WERI-Rb-1 (cell line): ENCODE measurements at places on chromosomes 2 and 18.

DNA sequence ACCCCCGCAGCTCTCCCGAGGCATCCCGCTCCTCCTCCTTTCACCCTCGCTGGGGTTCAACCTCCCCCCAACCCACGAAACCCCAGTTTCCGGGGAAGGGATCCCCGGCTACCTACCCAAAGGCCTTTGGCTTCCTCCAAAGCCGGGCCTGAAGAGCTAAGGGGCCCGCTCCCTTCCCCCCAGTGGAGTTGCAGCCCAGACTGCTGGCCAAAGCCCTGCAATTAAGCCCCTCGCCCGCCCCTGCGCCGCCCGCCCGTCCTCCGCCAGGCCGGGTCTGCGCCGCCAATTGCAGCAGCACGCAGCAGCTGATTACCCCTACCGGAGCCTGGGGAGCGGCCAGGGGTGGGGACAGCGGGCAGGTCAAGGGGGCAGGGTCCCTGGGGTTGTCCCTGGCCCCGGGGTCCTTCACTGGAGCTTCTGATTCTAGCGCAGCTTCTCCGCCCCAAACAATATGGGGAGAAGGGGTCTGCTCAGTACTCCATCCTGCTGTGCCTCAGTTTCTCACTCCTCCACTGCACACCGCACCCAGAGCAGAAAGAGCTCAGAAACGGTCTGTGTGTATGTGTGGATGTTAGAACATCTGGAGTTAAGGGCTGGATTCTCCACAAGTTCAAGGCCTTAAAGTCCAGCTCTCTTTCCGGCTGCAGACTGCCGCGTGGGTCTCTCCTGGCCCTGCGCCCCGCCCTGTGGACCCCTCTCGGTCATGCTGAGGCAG lies 16.9 kb downstream of the WNT10A start:
- DNase-seq, result no peak

- DNase-seq, result no peak
Observed at GRCh38 chr18:52060607-52061304, 279.2 kb upstream of the DCC start.

DNA sequence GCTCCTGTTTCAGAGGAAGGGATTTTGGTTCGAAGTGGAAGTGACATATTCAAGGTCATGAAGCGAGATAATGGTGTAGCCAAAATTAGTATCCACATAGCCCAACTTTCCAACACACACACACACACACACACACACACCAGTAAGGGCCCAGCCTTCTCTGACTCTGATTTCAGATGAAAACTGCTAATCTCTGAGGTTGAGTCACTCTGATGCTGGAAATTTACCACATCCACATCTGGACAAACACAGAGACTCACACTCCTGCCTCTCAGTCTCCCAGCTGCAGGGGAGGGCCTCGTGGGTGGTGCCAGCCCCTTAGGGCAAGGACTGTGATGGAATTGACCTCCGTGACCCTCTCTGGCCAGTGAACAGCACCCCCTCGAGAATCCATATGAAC lies 29.0 kb upstream of the SLC35F6 start:
- no peak for DNase-seq

DNA sequence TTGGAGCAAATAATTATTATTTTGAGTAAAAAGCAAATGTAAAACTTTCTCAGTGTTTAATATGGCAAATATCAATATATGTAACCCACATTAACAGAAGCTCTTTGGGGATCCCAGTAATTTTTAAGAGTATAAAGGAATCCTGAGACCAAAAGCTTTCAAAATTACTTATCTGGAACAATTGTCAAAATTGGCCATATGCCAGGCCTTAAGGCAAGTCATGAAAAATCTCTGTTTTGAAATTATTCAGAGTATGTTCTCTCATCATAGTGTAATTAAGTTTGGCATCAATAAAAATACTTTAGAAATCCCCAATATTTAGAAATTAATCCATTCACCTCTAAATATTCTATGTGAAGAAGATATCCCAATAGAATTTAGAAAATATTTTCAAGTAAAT lies 225.3 kb upstream of the ARL4C start:
- no peak for DNase-seq

- no peak for DNase-seq
Observed at GRCh38 chr2:236691799-236692167, 122.2 kb downstream of the ACKR3 start.

DNA sequence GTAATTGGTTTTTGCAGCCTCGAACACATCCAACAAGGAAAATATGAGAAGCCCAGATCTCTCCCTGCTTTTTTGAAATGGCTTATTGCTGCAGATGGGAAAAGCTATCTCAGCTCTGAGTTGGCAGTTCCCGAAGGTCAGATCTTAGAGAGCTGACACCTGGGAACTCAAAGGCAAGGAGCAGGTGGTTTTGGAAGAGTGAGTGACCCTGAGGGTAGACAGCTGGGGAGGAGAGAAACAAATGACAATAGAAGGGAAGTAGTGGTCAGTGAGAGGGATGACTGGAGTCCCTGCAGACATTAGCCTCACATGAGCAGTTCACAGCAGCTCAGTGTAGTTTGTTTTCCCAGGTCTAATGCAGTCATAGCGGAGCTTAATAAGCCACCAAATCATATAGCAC lies 317.9 kb downstream of the STK39 start:
- DNase-seq, result no peak

DNA sequence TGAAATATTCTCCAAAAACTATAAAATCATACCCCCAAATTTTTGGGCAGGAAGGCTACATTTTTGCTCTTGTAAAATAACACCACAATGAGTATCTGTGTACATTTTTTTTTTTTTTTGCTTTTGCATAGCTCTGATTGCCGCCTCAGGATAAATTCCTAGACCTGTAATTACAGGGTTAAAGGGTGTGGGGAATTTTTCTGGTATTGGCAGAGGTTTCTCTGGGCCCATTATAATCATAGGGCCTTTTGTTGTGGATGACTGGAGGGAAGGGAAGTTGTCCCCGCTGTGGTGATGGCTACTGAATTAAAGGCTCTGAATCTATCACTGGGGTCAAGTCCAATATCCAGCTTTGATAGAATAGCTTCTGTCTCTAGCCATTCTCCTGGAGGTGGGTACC lies 26.6 kb downstream of the CCDC195 start:
- DNase-seq, result no peak
